ENCODE measurements at places on chromosomes 16 and 17. TPM values are rescaled to one million over a fixed set of nuclear protein-coding genes. Genes with fewer than 3 reads are reported as not detected.

DNA sequence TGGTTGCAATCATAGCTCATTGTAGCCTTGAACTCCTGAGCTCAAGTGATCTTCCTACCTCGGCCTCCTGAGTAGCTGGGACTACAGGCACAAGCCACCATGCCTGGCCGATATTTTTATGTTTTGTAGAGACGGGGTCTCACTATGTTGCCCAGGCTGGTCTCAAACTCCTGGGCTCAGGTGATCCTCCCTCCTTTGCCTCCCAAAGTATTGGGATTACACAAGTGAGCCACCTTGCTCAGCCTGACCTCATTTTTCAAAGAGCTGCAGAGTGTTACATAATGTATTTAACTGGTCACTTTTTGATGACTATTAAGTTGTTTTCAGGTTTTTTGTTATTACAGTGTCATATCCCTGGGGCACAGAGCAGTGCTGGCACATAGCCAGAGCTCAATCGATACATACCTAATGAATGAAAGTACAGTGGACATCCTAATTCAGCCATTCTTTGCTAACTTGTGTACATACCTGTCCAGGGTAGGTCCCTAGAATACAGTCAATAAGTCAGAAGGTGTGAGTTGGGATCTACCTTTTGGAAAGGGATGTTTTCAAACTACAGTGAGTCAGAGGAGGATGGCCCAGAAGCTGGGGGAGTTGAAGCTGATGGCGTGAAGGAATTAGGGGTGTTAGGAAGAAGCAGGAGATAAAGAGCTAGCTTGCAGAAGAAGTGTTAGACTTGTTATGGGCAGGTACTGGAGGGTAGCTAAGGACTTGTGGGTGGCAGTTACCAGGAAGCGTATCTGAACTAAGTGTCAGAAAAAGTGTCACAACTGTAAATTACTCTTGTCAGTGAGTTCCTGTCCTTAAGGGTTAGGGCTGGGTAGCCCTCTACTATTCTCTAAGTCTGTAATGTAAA lies 20.1 kb upstream of the CYLD start:
- no peak for DNase-seq

GRCh38 chr17:69856946-69857345 lies 218.1 kb upstream of the KCNJ16 start:
- no peak for DNase-seq

DNA sequence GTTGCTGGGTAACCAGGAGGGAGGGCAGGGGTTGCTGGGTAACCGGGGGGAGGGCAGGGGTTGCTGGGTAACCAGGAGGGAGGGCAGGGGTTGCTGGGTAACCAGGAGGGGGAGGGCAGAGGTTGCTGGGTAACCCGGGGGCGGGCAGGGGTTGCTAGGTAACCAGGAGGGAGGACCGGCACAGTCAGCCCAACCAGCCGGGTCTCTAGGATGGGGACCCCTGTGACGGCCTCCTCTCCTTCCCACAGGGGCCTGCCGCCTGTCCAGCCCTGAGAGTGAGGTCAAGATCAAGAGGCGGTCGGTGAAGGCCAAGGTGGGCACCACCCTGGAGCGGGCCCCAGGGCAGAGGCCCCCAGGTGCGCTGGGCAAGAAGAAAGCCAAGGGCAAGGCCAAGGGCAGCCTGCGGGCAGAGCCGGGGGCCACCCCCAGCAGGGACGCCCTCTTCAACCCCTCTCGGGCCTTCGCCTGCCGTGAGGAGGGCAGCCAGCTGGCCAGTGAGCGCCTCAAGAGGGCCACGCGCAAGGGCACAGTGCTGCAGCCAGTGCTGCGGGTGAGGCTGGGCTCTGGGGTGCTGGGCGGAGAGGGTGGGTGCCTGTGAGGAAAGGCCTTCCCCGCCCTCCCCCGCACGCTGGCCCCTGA lies 54.6 kb downstream of the ACTG1 start:
- no peak for DNase-seq

GRCh38 chr17:82397449-82398335 lies 20.5 kb upstream of the HEXD start:
- peak; percentile 47 for DNase-seq

DNA sequence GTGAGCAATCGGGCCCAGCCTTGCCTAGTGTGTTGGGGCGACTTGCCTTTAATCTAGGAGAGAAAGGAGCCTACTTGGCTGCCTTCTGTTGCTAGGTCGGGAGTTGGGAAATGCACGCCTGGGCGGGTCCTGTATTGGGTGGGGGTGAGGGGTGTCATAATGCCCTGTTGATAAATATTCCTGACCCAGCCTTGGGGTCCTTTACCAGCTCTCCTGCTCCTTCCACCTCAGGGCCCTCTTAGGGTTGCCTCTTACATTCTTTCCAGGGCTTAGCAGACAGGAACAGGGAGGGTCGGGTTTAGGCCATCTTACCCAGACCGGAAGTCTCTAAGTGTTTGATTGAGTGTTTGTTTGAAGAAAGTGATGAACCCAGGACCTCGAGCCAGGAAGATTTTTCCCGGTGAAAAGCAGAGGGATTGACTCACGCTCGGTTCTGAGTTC lies 112.9 kb downstream of the SEC14L1 start:
- DNase-seq, result no peak

GRCh38 chr16:66728117-66728787 lies 23.2 kb downstream of the DYNC1LI2 start:
- DNase-seq, result peak; percentile 41

DNA sequence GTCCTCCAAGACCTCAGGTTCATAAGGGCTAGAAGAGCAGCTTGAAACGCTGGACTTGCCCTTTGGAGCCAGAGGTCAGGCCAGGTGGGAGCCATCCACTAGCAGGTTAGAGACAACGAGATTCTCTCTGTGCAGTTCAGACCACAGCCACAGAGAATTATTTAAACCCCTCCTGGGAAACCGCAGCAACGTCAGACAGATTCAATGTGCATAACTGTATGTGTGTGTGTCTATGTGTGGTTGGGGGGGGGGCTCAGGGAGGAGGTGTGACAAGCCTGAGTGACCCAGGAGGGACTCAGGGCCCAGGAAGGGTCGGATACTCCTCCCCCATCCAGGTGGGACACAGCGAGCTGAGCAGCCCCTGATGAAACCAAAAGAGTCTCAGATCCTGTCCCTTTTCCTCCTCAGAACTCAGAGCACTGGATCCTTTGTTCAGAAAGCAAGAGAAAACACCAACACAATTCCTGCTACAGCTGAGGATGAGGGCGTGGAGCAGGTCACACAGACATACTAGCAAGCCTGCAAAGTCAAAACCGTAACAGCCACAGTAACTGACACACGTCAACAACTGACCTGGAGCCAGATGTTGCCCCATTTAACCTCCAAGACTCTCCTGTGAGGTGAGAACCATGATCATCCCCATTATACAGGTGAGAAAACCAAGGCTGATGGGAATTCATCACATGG lies 66.8 kb downstream of the XYLT1 start:
- DNase-seq, result no peak

DNA sequence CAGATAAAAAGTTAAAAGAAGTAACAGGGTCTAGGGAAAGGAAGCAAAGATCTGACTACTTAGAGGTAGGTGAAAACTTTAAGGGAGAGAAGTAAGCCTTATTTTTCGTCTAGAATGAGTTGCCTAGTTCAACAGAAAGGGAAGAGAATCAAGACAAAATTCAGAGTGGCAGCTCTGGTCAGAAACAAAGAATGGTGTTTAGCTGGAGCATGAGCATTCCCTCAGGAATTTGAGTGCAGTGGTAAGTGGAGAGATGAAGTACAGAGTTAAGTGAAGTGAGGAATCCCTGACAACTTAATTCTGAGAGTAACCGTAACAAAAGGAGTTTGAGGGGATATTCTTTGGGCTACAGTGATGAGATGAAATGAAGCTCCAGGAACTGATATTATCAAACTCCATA lies 11.5 kb downstream of the SMG6 start:
- no peak for DNase-seq

DNA sequence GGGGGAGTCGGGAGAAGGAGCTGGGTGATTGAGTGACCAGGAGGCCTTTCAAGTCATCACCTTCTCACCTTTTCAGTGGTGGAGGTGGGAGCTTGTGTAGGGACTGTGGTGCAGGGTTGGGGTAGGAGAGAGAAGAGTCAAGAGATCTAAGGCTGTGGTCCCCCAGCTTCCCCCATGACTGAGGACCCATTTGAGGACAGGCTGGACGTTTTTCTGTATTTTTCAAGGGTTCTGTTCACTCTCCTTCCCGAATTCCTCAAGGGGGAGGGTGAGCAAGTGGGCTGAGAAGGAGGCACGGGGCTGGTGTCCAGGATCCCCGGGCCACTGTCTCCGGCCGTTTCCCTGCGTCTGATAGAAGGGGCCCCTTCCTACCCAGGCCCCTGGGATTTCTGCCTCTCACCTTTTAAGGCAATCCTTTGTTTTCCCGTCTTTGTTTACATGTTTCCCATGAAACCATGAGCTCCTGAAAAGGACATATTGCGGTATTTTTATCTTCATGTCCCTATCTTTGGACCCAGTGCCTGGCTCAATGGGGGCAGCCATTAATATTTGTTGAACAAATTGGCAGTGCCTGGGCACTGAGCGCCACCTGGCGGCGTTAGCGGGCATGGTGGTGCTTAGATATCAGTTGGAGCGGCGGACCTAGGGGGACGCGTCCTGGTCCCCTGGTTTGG lies 9.2 kb upstream of the CD300A start:
- peak; percentile 85 for DNase-seq

DNA sequence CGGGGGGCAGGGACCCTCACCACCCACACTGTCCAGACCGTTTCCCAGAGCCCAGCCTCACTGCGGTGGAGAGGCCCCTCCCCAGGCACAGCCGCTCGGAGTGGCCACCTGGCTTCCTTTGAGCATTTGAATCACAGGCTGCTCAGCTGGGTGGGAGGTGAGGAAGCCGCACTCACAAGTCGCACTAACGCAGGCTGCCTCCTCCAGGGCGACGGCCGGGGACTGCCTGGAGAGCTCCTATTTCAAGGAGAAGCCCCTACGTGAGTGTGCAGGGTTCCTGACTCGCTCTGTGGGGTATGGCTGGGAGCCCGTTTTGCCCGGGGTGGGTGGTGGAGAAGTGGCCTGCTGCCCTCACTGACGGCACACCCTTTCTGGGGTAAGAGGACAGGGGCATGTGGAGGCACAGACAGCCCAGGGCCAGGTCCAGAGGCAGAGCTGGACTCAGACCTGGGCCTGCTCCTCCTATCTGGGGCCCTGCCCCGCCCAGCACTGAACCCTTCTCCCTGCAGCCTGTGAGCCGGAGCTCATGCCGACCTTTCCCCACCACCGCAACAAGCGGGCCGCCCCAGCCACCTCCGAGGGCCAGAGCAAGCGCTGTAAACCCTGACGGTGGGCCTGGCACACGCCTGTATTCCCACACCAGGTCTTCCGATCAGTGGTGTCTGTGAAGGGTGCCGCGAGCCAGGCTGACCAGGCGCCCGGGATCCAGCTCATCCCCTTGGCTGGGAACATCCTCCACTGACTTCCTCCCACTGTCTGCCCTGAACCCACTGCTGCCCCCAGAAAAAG lies 6.2 kb downstream of the SPATA2L start:
- DNase-seq, result peak; percentile 13

DNA sequence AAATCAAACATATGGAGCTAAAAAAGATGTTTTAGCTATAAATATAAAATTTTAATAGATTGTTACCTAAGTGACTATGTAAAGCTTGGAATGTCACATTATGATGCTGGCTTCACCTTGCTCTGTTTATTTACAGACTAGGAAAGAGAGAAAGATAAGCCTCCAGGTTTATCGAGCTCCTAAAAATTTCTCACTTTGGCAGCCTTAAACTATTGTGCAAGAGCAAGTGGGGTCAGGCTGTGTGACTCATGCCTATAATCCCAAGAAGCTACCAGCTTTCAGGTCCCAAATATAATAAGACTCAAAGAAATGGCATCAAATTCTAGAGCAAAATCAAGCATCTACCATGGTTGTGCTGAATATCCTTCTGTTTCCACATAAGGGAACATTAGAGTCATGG lies 34.3 kb upstream of the PRSS54 start:
- DNase-seq, result no peak

DNA sequence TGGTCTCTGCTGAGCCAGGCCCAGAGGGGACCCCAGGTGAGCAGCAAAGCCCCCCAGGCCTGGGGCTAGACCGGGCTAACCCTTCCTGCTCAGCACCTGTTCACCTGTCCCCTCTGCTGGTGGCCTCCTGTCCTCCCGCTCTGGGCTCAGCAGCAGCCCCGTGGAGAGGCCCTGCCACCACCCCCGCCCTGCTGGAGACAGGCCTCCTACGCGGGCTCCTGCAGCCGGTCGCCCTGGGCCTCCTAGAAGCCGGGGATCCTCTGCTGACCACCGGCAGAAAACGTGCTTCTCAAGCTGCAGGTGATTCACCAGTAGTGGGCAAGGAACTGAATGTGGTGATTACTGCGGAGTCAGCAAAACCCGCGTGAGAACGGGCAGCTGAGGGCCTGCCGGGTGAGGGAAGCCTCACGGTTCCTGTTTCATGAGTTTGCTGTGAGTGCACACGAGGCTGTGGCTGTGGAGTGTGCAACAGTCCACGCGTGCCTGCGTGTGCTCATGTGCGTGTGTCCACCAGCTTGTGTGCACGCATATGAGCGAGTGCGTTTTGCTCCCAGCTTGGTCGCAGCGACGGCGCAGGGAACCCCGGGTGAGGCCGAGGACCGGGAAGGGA lies 792 bp downstream of the SECTM1 start:
- peak; percentile 62 for DNase-seq

GRCh38 chr17:72501404-72502370 lies 380.9 kb downstream of the SOX9 start:
- DNase-seq, result no peak

DNA sequence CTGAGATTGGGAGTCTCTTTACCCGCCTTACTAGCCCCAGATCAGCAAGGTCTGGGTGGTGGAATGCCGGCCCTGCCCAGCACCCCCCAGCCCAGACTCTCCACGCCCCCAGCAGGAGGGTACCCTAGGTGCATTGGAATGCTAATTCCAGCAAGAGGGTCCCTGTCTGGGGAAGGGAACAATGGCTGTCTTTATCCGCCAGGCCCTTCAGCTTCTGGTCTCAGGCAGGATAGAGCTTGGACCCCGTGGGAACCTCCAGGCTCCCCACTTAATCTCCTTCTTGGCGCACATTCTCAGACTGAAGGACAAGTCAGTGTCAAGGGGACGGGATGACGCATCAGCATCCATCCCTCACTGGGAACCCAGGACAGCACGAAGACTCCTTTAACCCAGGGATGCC lies 85.1 kb downstream of the LITAF start:
- no peak for DNase-seq

DNA sequence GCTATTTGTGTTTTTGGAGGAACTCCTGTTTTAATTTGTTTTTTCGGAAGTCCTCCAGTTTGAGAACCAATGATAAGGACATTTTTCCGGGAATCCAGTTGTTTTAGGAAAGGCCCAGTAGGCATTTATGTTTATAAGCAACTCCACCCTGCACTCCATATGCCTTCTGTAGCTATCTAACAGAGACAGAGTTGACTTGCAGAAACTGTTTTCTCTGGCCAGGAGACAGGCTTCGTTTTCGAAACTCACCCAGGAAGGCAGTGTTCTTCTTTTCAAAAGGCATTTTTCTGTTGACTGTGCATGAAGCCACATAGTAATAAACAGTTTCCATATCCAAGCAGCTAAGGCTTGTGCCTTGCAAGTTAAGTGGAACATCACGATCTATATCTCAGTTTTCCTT lies 587.1 kb downstream of the WWOX start:
- no peak for DNase-seq

- DNase-seq, result no peak
These were observed 71.4 kb downstream of the MARF1 start for GRCh38 chr16:15571557-15571956.

- no peak for DNase-seq
These were observed 30.5 kb upstream of the LGALS9 start for GRCh38 chr17:27600471-27600870.

The TSC2 gene
- 115 TPM for total RNA-seq

The CCL1 gene
- total RNA-seq, result not detected

The KRTAP9-2 gene
- not detected for total RNA-seq

The EFNB3 gene
- 0.25 TPM for total RNA-seq

The DLG4 gene
- total RNA-seq, result 7.3 TPM

The EIF3CL gene
- total RNA-seq, result 76.1 TPM

The KRT39 gene
- not detected for total RNA-seq

The SLC5A2 gene
- 0.28 TPM for total RNA-seq

The UTS2R gene
- total RNA-seq, result not detected

The BICDL2 gene
- total RNA-seq, result 107 TPM
